ENCODE measurements at places on chromosomes 6 and 20. TPM values are rescaled to one million over a fixed set of nuclear protein-coding genes. Genes with fewer than 3 reads are reported as not detected.
A peak's percentile ranks its signal among the peaks of the same experiment; 100 is the strongest.

DNA sequence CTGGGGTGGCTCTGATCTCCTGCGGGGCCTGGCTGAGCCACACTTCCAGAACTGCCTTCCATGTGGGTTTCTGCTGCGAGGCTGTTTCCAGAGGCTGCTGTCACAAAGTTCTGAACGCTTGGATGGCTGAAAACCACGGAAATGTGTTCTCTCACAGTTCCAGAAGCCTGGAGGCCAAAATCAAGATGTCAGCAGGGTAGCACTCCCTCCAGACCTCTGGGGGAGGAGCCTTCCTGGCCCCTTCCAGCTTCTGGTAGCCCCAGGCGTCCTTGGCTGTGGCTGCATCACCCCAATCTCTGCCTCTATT is 23.7 kb upstream of the BMP7 start:
- H3K27me3 ChIP-seq, result peaks cover 38% of the 10 kb centered on the region
- H3K27ac ChIP-seq, result no peak overlapping the region
- no peak overlapping the region for H3K4me3 ChIP-seq
- no peak for DNase-seq
- H3K36me3 ChIP-seq, result no peaks in the 10 kb centered on the region

- H3K36me3 ChIP-seq, result no peaks in the 10 kb centered on the region
- peak; percentile 50 for DNase-seq
- H3K27me3 ChIP-seq, result peaks cover 11% of the 10 kb centered on the region
- H3K4me3 ChIP-seq, result no peak overlapping the region
- no peaks in the 10 kb centered on the region for H3K4me1 ChIP-seq
Measured at GRCh38 chr20:46803123-46804020, 91.3 kb upstream of the EYA2 start.

GRCh38 chr20:18773566-18773965 is 40.0 kb upstream of the SCP2D1 start:
- H3K4me1 ChIP-seq, result no peaks in the 10 kb centered on the region
- no peak overlapping the region for H3K4me3 ChIP-seq
- no peak overlapping the region for H3K27ac ChIP-seq
- H3K27me3 ChIP-seq, result no peaks in the 10 kb centered on the region
- no peak for DNase-seq
- no peaks in the 10 kb centered on the region for H3K36me3 ChIP-seq

DNA sequence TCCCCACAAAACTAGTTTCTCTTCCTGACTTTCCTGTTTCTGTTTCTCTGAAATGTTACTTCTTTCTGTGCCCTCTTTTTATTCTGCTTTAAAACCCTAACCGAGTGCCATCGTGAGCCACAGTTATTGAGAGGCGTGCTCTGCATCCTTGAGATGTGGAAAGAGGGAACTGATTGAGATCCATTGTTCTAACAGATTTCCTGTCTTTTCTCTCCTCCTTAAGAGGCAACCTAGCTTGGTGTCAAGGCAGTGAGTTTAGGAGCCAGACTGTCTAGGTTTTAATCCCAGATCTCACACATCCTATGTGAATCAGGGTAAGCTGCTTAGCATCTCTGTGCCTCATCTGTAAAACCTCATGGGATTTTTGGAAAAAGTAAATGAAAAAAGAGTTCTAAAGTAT is 57.5 kb downstream of the SNX9 start:
- H3K4me3 ChIP-seq, result no peak overlapping the region
- no peak for DNase-seq
- peaks cover 39% of the 10 kb centered on the region for H3K36me3 ChIP-seq
- no peaks in the 10 kb centered on the region for H3K4me1 ChIP-seq

GRCh38 chr6:2190661-2191389 is 54.6 kb downstream of the GMDS start:
- no peak overlapping the region for H3K27ac ChIP-seq
- peaks cover 3% of the 10 kb centered on the region for H3K4me1 ChIP-seq
- H3K36me3 ChIP-seq, result no peaks in the 10 kb centered on the region
- H3K4me3 ChIP-seq, result no peak overlapping the region
- DNase-seq, result no peak
- H3K27me3 ChIP-seq, result no peaks in the 10 kb centered on the region

GRCh38 chr6:107077710-107078109 is 37.6 kb downstream of the BEND3 start:
- peaks cover 3% of the 10 kb centered on the region for H3K4me1 ChIP-seq
- DNase-seq, result no peak
- no peaks in the 10 kb centered on the region for H3K36me3 ChIP-seq
- no peaks in the 10 kb centered on the region for H3K27me3 ChIP-seq

DNA sequence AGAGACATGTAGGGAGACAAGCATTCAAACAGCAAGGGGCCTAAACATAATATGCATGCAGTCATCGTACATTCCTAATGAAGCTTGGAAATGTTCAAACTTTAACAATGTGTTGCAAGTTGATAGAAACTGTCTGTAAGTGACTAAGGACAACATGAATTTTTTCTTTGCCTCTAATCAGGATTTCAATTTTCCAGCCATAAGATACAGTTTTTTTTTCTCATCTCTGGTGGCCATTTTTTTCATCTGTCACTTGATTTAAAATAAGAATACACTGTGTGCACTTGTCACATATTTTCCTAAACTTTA is 22.2 kb upstream of the MTRF1L start:
- H3K36me3 ChIP-seq, result no peaks in the 10 kb centered on the region
- DNase-seq, result no peak
- H3K4me1 ChIP-seq, result no peaks in the 10 kb centered on the region
- H3K27me3 ChIP-seq, result no peaks in the 10 kb centered on the region
- H3K4me3 ChIP-seq, result no peak overlapping the region

GRCh38 chr20:25310921-25311728 is 63.2 kb downstream of the PYGB start:
- H3K27ac ChIP-seq, result peak overlapping the region; percentile 86
- H3K36me3 ChIP-seq, result peaks cover 33% of the 10 kb centered on the region
- H3K4me3 ChIP-seq, result peak overlapping the region; percentile 26
- H3K27me3 ChIP-seq, result no peaks in the 10 kb centered on the region
- H3K4me1 ChIP-seq, result peaks cover 28% of the 10 kb centered on the region
- peak; percentile 52 for DNase-seq

DNA sequence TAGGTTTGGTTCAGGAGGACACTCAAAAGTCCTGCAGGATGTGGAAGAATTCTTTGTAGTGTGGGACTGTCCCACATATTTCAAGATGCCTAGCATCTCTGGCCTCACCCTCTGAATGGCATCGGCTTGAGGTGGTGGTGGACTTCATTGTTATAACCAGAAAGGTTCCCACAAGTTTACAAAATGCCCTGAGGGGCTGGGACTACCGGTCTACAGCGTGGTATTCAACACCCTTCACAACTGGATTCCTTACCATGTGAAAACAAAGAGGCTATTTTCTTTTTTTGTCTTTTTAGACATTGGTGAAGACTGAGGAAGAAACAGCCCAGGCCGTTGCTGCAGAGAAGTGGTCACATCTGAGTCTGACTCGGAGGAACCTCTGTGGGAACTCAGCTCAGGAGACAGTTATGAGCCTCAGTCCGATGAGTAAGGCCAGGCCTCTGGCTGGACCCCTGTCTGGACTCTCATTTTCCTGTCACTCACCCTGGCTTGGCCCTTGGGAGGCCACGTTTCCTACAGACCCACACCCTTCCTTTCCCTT is 15.2 kb downstream of the PGBD1 start:
- no peak for DNase-seq
- no peak overlapping the region for H3K27ac ChIP-seq
- H3K4me3 ChIP-seq, result no peak overlapping the region
- H3K27me3 ChIP-seq, result no peaks in the 10 kb centered on the region
- no peaks in the 10 kb centered on the region for H3K4me1 ChIP-seq

DNA sequence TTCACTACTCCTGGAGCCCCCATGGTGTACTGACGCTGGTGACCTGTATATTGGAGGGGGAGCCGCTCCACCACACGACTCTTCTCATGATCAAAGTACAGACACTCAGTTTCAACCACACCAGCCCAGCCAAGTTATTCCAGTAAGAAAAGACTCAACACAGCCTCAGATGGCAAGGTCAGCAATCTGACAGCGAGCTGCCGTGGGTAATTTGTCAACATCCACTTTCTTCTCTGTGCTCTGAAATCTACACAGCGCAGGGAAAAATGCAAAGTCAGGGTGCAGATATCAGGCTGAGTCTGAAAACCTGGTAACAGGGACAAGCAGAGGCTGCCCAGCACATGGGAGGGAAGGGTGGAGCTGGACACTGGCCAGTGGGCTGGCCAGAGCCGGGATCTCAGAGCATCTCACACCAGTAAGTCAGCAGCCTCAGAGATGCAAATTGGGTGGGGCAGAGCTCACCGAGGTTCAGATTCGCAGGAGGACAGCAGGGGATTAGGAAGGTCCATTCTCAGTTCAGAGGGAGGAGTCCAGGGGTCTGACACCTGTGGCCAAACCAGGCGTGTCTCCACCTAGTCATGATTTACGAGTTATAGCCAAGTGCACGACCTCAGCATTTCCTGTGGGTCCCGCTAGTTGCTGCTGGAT is 44.5 kb upstream of the RPS6KA2 start:
- no peaks in the 10 kb centered on the region for H3K36me3 ChIP-seq
- no peak overlapping the region for H3K4me3 ChIP-seq
- peaks cover 25% of the 10 kb centered on the region for H3K27me3 ChIP-seq

GRCh38 chr6:130034378-130035146 is 16.2 kb downstream of the L3MBTL3 start:
- no peak overlapping the region for H3K4me3 ChIP-seq
- no peak for DNase-seq
- H3K4me1 ChIP-seq, result no peaks in the 10 kb centered on the region
- H3K36me3 ChIP-seq, result no peaks in the 10 kb centered on the region
- no peaks in the 10 kb centered on the region for H3K27me3 ChIP-seq

DNA sequence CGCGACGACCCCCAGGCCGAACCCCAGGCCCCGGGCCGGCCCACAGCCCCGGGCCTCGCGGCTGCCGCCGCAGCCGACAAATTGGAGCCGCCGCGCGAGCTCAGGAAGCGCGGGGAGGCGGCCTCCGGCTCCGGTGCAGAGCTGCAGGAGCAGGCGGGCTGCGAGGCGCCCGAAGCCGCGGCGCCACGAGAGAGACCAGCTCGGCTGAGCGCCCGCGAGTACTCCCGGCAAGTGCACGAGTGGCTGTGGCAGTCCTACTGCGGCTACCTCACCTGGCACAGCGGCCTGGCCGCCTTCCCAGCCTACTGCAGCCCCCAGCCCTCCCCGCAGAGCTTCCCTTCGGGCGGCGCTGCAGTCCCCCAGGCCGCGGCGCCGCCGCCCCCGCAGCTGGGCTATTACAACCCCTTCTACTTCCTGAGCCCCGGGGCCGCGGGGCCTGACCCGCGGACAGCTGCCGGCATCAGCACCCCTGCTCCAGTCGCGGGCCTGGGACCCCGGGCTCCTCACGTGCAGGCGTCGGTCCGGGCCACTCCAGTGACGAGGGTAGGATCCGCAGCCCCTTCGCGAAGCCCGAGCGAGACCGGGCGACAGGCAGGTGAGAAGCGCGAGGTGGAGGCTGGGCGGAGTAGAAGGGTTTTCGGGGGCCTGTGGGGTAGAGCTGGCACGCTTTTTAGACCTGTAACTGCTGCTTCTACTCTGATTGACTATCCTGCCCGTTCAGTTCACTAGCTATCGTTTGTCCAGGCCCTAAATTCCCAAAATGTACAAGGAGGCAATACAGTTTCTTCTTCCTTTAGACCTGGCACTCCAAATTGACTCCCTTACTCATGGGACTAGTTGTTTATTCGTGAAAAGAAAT is 654 bp downstream of the FAM8A1 start:
- DNase-seq, result peak; percentile 83
- H3K36me3 ChIP-seq, result peaks cover 16% of the 10 kb centered on the region
- peak overlapping the region; percentile 94 for H3K27ac ChIP-seq

GRCh38 chr20:23568320-23568970 is at the start of gene CST9L:
Gene CST9L, minus strand, starts transcription at chr20:23568484. Its CDS starts 34 bp downstream, at chr20:23568450.
- no peaks in the 10 kb centered on the region for H3K4me1 ChIP-seq
- no peaks in the 10 kb centered on the region for H3K36me3 ChIP-seq
- DNase-seq, result no peak
- no peaks in the 10 kb centered on the region for H3K27me3 ChIP-seq

GRCh38 chr6:11277275-11278206 is 45.1 kb upstream of the NEDD9 start:
- H3K27ac ChIP-seq, result no peak overlapping the region
- H3K27me3 ChIP-seq, result no peaks in the 10 kb centered on the region
- no peaks in the 10 kb centered on the region for H3K36me3 ChIP-seq
- DNase-seq, result no peak
- H3K4me3 ChIP-seq, result no peak overlapping the region

DNA sequence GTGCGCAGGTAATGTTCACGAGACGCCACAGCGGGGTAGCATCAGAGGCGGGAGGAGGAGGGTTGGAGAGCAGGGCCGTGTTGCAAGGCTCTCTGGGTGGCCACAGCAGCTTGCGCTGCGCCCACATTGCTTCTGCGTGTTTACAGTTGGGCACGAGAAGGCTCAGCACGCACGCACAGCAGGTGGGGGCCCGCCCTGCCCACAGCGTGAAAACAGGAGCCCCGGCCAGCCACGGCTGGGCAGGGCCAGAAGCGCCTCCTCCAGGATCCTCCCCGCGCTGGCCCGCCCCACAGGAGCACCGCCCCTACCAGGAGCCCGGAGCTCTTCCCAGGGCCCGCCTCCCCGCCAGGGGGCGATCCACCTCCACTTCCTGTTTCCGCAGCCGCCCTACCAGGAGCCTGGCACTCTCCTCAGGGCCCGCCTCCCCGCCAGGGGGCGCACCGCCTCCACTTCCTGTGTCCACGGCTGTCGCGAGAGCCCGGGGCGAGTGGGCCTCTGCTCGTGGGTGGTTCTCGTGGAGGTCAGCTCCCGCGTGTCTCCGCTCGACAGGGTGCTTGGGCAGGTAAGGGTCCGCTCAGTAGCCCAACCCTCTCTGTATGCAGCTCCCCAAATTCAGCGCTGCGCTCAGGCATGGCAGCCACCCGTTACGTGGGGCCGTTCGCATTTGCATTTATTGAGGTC is at the start of gene FAM50B:
TSS of gene FAM50B (plus strand) at position 449 of the 681 bp plus-strand sequence. CDS start 439 bp downstream, outside the sequence.
- peak; percentile 95 for DNase-seq
- H3K27ac ChIP-seq, result peak within 1 kb of the TSS; percentile 90
- H3K27me3 ChIP-seq, result no peaks in the 10 kb centered on the region
- H3K4me1 ChIP-seq, result peaks cover 18% of the 10 kb centered on the region

DNA sequence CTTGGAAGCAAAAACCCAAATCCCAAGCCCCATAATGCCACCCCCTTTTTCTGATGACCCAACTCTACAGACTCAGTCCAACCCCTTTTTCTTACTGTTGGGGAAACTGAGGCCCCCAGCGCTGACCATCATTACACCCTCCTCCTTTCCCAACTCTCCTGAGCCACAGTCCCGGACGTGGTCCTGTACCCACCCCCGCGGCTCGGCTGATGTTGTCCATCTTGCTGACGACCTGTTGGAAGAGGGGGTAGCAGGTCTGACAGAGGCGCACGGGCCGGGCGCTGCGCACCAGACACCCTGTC is 533 bp downstream of the OSTM1 start:
- peaks cover 24% of the 10 kb centered on the region for H3K4me1 ChIP-seq
- H3K36me3 ChIP-seq, result no peaks in the 10 kb centered on the region
- H3K27me3 ChIP-seq, result no peaks in the 10 kb centered on the region
- H3K27ac ChIP-seq, result peak overlapping the region; percentile 75
- peak overlapping the region; percentile 92 for H3K4me3 ChIP-seq

GRCh38 chr20:51054233-51054632 is 31.3 kb upstream of the KCNG1 start:
- no peak overlapping the region for H3K27ac ChIP-seq
- H3K4me3 ChIP-seq, result no peak overlapping the region
- H3K27me3 ChIP-seq, result peaks cover 75% of the 10 kb centered on the region
- H3K36me3 ChIP-seq, result no peaks in the 10 kb centered on the region

PLCB4 gene
- total RNA-seq, result 6.3 TPM

MTFR2 gene
- 2.2 TPM for total RNA-seq

SLC29A1 gene
- 61.7 TPM for total RNA-seq

TFAP2C gene
- total RNA-seq, result 88.0 TPM

BMP7 gene
- total RNA-seq, result 32.9 TPM

GABRR1 gene
- total RNA-seq, result not detected

WFDC10B gene
- not detected for total RNA-seq
